Effector memory CD4-positive, alpha-beta T cell (primary cell): ENCODE measurements at places on chromosomes 1 and 21.
A peak's percentile ranks its signal among the peaks of the same experiment; 100 is the strongest.

DNA sequence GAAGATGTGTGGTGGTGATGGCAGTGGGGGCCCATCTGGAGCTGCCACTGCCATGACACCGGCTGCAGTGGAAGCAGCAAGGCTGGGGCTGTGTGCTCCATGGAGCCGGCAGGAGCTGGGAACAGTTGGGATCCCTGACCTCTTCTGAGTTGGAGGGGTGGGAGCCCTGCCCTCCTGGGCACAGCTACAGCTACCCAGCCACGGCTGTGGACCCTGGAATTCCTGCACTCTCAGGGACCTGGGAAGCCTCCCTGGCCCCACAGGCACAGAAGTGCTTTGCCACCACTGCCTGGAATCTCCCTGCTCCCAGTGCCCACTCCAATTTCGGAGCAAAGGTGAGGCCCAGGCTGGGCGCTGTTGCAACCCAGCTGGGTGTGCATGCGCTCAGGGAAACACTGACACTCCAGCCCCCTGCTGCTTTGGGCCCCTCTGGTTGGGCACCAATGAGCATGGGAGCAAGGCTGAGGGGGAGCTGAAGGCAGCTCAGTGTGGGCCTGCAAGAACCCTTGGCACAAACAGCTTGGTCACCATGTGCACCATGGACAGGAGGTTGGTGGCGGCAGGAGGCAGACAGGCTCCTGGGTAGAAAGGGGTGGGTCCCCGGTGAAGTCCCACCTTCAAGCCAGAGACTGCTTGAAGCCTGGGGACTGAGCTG lies 817.6 kb downstream of the KCNT2 start:
- H3K27ac ChIP-seq = no peak overlapping the region
- no peaks in the 10 kb centered on the region for H3K36me3 ChIP-seq
- H3K4me3 ChIP-seq = no peak overlapping the region
- no peaks in the 10 kb centered on the region for H3K4me1 ChIP-seq

DNA sequence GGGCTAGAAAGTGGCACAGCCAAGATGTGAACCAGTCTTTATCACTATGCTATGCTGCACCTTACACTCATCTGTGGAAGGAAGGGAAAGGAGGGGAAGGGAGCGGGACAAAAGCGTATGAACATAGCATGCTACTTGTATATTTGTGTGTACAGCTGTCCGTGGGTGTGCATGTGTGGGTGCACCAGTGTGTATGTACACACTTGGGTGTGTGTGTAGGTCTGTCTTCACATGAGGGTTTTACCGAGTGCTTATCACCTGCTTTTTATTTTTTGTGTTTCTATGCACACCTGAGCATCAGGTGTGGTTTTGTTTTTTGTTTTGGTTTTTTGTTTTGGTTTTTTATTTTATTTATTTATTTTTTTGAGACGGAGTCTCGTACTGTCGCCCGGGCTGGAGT lies 255.7 kb downstream of the RRAGC start:
- H3K4me3 ChIP-seq = no peak overlapping the region
- no peak for DNase-seq
- H3K27ac ChIP-seq = no peak overlapping the region
- peaks cover 2% of the 10 kb centered on the region for H3K27me3 ChIP-seq
- H3K36me3 ChIP-seq = no peaks in the 10 kb centered on the region
- H3K4me1 ChIP-seq = no peaks in the 10 kb centered on the region

GRCh38 chr1:43269627-43270375 lies at the start of gene TMEM125:
Gene TMEM125, plus strand, starts transcription at chr1:43269983. Its CDS starts 2,740 bp downstream, at chr1:43272723.
- DNase-seq = no peak
- no peaks in the 10 kb centered on the region for H3K27me3 ChIP-seq
- peaks cover 8% of the 10 kb centered on the region for H3K4me1 ChIP-seq
- H3K4me3 ChIP-seq = peak within 1 kb of the TSS; percentile 5

DNA sequence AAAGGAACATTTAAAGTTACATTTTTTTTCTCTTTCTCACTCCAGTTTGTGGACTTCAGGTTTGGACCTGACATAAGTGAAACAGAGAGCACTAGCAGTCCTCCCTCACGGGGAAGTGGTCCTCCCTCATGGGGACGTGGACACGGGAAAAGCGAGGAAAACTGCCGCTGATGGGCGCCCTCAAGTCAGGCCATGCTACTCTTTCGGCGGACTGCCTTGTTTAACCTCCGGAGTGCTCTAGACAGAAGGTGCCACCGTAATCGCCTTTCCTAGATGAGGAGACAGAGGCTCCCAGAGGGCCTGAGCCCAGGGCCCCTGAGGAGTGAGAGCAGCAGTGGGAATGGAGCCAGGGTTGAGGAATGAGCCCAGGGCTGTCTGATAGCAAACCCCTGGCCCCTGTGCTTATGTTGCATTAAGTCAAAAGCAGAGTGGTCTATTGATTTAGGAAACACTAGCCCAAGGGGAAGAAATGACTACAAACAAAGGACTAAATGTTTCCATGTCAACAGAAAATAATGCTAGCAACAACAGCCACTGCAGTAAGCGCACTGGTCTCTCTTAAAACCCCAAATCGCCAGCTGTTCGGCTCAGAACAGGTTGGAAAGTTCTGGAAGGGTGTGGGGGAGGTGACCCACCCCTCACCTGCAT lies 84.1 kb downstream of the DMRTB1 start:
- H3K4me1 ChIP-seq = no peaks in the 10 kb centered on the region
- no peaks in the 10 kb centered on the region for H3K27me3 ChIP-seq
- H3K27ac ChIP-seq = no peak overlapping the region
- DNase-seq = no peak
- H3K36me3 ChIP-seq = no peaks in the 10 kb centered on the region

DNA sequence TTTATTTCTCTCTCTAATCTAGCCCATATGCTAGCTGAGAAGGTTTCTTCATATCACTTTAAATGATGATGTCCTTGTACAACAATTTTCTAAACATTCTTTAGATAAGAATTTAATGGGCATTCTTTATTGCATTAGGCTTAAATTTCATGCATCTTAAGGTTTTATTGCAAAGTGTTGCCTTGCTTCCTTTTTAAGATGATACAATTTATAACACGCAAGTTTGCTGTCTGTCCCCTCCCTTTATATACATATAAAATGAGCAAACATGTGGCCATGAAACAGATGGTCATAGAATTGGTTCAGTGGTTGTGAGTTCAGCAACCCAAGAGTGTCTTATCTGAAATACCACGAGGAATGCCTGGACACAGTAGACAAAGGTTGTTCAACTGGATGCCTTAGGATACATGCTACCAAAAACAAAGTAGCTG lies 12.1 kb downstream of the NBPF3 start:
- no peak overlapping the region for H3K4me3 ChIP-seq
- H3K27ac ChIP-seq = no peak overlapping the region
- no peak for DNase-seq
- no peaks in the 10 kb centered on the region for H3K4me1 ChIP-seq

GRCh38 chr1:42251042-42251441 lies 84.0 kb downstream of the FOXJ3 start:
- H3K27ac ChIP-seq = no peak overlapping the region
- H3K4me3 ChIP-seq = no peak overlapping the region
- DNase-seq = no peak

DNA sequence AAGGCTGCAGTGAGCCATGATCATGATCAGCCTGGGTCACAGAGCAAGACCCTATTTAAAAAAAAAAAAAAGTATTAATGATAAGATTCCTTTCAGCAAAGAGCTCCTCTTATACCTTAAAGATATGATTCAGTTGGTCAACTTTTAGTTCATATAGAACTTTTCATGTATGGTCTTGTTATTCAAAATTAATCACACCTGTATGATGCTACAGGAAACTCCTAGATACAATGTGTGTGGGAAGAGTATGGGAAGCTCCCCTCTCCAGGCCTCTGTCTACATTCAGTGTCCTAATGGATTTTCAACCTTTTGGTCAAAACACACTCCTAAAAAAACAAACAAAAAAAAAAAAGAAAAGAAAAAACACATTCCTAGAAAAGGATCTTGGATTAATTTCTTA lies 17.1 kb downstream of the MR1 start:
- DNase-seq = no peak
- no peak overlapping the region for H3K4me3 ChIP-seq
- H3K36me3 ChIP-seq = peaks cover 10% of the 10 kb centered on the region
- no peaks in the 10 kb centered on the region for H3K4me1 ChIP-seq
- no peaks in the 10 kb centered on the region for H3K27me3 ChIP-seq

GRCh38 chr21:45010860-45011259 lies 63.5 kb upstream of the ADARB1 start:
- H3K27ac ChIP-seq = no peak overlapping the region
- no peak overlapping the region for H3K4me3 ChIP-seq
- DNase-seq = no peak
- H3K36me3 ChIP-seq = no peaks in the 10 kb centered on the region
- H3K4me1 ChIP-seq = no peaks in the 10 kb centered on the region

DNA sequence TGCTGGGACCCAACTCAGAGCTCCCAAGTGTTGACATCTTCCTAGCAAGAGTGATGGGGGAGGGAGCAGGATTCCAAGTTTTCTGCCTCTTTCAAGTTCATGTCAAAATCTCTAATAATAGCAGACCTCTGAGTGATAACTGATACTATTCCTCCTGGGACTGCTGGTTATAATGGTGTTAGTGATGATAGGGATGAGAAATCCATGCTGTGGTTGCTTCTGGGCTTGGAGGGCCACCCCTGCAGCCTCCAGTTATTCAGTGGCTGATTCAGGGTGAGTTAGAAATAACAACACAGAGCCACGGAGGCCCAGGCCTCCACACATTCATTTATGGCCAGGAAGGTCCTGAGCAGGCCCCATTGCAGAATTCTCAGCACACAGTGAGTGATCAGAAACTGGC lies 40.6 kb upstream of the ARTN start:
- no peak for DNase-seq
- H3K4me1 ChIP-seq = no peaks in the 10 kb centered on the region
- no peak overlapping the region for H3K4me3 ChIP-seq
- no peaks in the 10 kb centered on the region for H3K27me3 ChIP-seq

DNA sequence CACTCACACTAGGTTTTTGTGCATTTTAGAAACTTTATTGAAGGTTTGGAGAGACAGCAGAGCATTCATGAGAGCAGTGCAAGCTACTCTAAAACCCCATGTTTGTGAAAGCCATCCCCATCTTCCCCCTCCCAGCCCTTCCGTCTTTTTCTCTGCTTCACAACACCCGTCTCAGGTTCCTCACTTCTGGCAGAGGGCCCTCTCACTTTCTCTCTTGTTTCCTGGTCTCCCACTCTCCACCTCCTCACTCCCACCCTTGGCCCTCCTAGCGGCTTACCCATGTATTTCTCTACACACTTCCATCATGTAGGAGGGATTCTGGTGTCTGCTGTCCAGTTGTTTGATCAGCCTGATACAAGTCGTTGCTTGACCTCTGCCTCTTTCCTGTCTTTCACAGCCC lies 92.7 kb downstream of the LRRC8C start:
- peaks cover 16% of the 10 kb centered on the region for H3K4me1 ChIP-seq
- H3K27ac ChIP-seq = no peak overlapping the region
- no peak for DNase-seq
- no peaks in the 10 kb centered on the region for H3K27me3 ChIP-seq

DNA sequence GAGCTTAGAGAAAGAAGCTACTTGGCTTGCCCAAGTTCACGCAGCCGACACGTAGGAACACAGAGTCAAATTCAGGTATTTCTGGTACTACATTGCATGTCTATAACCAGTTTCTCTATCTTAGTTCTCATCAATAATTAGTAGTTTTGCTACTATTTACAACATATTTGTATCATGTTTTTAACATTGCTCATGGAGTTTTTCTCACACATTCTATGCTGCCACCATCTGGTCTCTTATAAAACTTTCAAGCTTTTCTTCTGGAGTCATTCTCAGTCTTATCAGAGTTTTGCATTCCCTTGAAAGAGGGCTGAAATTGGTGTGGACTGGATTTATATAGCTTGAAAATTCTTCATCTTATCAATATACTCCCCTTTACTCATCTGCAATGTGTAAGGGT lies 118.8 kb upstream of the PALMD start:
- H3K4me3 ChIP-seq = no peak overlapping the region
- no peak for DNase-seq
- H3K4me1 ChIP-seq = no peaks in the 10 kb centered on the region
- no peak overlapping the region for H3K27ac ChIP-seq
- H3K36me3 ChIP-seq = no peaks in the 10 kb centered on the region

DNA sequence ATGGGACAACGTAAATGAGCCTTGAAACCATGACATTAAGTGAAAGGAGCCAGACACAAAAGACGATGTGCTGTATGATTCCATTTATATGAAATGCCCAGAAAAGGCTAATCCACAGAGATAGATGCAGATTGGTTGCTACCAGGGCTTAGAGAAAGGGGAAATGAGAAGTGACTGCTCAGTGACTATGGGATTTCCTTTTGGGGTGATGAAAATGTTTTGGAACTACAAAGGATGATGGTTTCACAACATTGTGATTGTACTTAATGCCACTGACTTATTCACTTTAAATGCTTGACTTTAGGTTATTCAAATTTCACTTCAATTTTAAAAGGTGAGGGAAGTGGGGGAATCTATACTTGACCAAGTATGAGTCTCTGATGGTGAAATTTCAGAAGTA lies 414.3 kb downstream of the SETD4 start:
- H3K4me3 ChIP-seq = no peak overlapping the region
- H3K36me3 ChIP-seq = no peaks in the 10 kb centered on the region
- H3K27ac ChIP-seq = no peak overlapping the region
- no peak for DNase-seq

- no peak for DNase-seq
- peaks cover 10% of the 10 kb centered on the region for H3K27me3 ChIP-seq
- H3K27ac ChIP-seq = no peak overlapping the region
- no peaks in the 10 kb centered on the region for H3K4me1 ChIP-seq
Observed at GRCh38 chr1:51327386-51327785, 3.0 kb downstream of the TTC39A start.

GRCh38 chr1:145688328-145688727 lies 18.8 kb downstream of the PDZK1 start:
- peaks cover 16% of the 10 kb centered on the region for H3K4me1 ChIP-seq
- no peak for DNase-seq
- H3K27ac ChIP-seq = no peak overlapping the region

DNA sequence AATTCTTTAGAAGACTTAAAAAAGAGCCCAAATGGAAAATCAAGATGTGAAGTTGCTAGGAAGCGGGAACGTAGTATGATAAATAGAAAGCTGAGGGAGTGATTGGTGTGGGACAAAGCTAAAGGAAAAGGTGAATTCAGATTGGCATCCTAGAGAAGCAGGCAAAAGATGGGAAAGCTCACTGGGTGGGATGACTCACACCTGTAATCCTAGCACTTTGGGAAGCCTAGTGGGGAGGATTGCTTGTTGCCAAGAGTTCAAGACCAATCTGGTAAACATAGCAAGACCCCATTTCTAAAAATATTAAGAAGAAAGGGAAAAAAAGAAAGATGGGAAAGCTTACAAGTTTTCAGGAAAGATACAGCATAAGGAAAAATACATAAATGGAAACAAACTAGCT lies 1.8 kb downstream of the MRPS21 start:
- H3K4me3 ChIP-seq = no peak overlapping the region
- no peak overlapping the region for H3K27ac ChIP-seq
- DNase-seq = no peak
- peaks cover 11% of the 10 kb centered on the region for H3K36me3 ChIP-seq
- H3K27me3 ChIP-seq = no peaks in the 10 kb centered on the region
